ENCODE measurements at places on chromosomes 5 and 9. TPM values are rescaled to one million over a fixed set of nuclear protein-coding genes. Genes with fewer than 3 reads are reported as not detected.
A peak's percentile ranks its signal among the peaks of the same experiment; 100 is the strongest.

- peaks cover 6% of the 10 kb centered on the region for H3K4me1 ChIP-seq
- no peak overlapping the region for H3K27ac ChIP-seq
- DNase-seq = no peak
Observed at GRCh38 chr9:129242971-129243561, 65.0 kb upstream of the IER5L start.

DNA sequence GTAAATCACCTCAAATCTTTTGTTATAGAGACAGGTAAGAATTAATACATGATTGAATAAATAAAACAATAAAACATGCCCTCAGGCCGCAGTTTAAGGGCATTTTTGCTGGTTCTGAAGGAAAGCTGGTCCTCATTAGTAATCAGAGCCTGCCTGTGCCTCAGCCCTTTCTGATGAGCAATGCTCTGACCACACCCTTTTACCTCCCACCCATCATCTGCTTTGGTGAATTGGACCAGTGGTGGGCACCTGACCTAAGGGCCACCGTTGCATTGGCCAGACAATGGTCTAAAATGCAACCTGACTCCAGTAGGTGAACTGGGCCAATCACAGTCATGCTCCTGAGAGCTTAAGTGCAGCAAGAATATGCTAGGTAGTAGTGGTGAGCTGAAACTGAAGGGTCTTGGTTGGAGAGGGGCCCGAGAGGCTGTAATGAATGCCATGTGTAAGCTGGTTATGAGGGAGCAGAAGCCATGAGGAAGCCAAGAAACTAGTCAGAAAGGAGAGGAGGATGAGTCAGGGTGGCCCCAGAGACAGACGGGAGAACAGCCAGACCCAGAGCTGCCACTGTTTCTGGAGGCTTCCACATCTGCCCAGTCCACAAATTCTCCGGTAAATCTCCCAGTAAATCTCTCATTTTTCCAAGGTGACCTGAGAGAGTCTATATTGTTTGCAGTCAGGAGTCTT is 45.5 kb upstream of the ZSWIM6 start:
- no peaks in the 10 kb centered on the region for H3K36me3 ChIP-seq
- no peaks in the 10 kb centered on the region for H3K27me3 ChIP-seq
- no peak for DNase-seq
- H3K27ac ChIP-seq = no peak overlapping the region

DNA sequence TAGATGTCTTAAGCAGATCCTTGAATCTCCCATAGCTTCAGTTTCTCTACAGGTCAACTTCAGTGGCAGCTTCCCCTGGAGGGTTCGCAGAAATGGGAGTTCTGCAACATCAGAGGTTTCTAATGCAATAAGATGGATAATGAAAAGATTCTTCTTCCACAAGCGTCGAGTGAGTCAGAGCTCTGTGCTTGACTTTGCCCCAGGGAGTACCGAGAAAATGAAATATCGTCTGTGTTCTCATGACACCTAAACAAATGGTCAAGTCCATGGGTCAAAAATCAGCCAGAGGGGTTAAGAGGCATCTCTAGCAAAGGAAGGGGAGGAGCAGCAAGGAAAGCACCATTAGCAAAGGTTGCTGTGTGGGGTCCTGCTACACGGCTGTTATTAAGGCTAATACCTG is 3.2 kb upstream of the ADRA1B start:
- H3K36me3 ChIP-seq = peaks cover 13% of the 10 kb centered on the region
- H3K27ac ChIP-seq = no peak overlapping the region
- peaks cover 15% of the 10 kb centered on the region for H3K4me1 ChIP-seq
- H3K27me3 ChIP-seq = peaks cover 87% of the 10 kb centered on the region

- H3K36me3 ChIP-seq = peaks cover 4% of the 10 kb centered on the region
- DNase-seq = no peak
- no peak overlapping the region for H3K4me3 ChIP-seq
- H3K4me1 ChIP-seq = peaks cover 59% of the 10 kb centered on the region
Observed at GRCh38 chr9:72360324-72360723, 4.7 kb downstream of the ZFAND5 start.

Gene APBA1
- total RNA-seq = 2.3 TPM

DNA sequence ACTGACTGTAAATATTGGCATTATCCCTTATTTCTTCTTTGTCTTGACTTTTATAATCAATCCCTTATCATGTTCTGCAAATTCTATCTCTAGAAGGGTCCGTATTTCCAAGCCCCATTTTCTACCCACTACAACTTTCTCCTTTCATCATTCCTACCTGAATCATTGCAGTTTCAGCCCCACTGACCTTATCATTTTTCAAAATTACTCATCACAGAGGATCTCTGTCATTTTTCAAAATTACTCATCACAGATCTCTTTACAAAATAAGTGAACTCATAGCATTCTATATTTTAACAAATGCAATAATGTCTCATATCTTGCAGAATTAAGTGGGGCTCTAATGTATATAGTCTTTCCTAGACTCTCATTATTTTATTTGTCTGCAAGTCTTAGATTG is 256.9 kb upstream of the COX7C start:
- no peak overlapping the region for H3K27ac ChIP-seq
- no peak overlapping the region for H3K4me3 ChIP-seq
- H3K36me3 ChIP-seq = no peaks in the 10 kb centered on the region
- no peaks in the 10 kb centered on the region for H3K4me1 ChIP-seq
- no peak for DNase-seq

- no peak overlapping the region for H3K4me3 ChIP-seq
- DNase-seq = no peak
- no peaks in the 10 kb centered on the region for H3K27me3 ChIP-seq
- no peaks in the 10 kb centered on the region for H3K4me1 ChIP-seq
Observed at GRCh38 chr5:125263356-125263755, 516.9 kb upstream of the ZNF608 start.

DNA sequence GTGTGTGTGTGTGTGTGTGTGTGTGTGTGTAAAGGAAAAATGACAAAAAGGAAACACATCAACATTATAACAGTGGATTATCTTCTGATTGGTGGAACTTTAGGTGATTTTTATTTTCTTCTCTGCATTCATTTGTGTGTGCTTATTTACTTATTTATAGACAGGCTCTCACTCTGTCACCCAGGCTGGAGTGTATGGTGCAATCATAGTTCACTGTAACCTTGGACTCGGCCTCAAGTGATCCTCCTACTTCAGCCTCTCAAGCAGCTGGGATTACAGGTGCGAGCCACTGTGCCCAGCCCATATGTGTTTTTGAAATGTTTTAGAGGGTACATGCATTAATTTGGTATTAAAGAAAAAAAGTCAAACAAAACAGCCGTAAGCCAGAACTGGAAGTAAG is 39.1 kb downstream of the FAT2 start:
- H3K4me3 ChIP-seq = no peak overlapping the region
- DNase-seq = no peak
- H3K4me1 ChIP-seq = peaks cover 2% of the 10 kb centered on the region
- H3K27ac ChIP-seq = no peak overlapping the region

GRCh38 chr9:23765561-23765960 is 60.5 kb downstream of the ELAVL2 start:
- no peaks in the 10 kb centered on the region for H3K27me3 ChIP-seq
- H3K4me1 ChIP-seq = no peaks in the 10 kb centered on the region
- DNase-seq = no peak
- H3K27ac ChIP-seq = no peak overlapping the region
- no peaks in the 10 kb centered on the region for H3K36me3 ChIP-seq

DNA sequence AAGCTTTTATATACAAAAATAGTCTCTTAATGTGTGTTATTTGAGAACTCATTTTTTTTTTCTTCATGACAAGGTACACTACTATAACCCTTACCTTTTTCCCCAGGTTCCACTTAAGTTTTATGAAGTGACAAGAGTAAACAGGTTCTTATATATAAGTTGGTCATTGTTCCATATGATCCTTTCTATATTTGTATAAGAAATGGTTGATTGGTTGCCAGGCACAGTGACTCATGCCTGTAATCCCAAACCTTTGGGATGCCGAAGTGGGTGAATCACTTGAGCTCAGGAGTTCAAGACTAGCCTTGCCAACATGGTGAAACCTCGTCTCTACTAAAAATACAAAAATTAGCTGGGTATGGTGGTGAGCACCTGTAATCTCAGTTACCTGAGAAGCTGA is 108.3 kb downstream of the PCSK1 start:
- DNase-seq = no peak
- H3K27me3 ChIP-seq = peaks cover 15% of the 10 kb centered on the region
- no peaks in the 10 kb centered on the region for H3K4me1 ChIP-seq
- H3K36me3 ChIP-seq = no peaks in the 10 kb centered on the region
- H3K27ac ChIP-seq = no peak overlapping the region

GRCh38 chr5:39424736-39425637 is at the start of gene DAB2:
Gene DAB2, minus strand, starts transcription at chr5:39424980. Its CDS starts 30,660 bp downstream, at chr5:39394320.
- no peak within 1 kb of the TSS for H3K27ac ChIP-seq
- H3K36me3 ChIP-seq = peaks cover 2% of the 10 kb centered on the region
- peak; percentile 16 for DNase-seq
- H3K4me3 ChIP-seq = peak within 1 kb of the TSS; percentile 84
- peaks cover 55% of the 10 kb centered on the region for H3K27me3 ChIP-seq

DNA sequence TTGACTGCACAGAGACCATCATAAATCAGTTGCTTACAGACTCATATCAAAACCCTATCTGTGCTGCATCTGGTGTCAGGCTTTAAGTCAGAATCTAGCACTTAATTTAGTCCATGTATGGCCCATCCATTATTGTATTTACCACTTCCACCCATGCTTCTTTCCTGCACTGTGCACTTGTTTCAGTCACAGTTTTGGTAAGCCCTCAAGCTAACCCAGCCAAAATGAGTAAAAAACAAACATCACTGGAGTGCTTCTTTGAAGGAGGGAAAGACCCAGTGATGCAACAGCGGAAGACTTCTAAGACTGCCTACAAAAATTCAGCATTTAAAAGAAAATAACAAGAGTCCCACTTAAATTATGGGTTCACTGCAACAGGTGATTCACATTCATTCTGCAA is 69.0 kb downstream of the FGF10 start:
- no peak for DNase-seq
- no peaks in the 10 kb centered on the region for H3K27me3 ChIP-seq
- H3K36me3 ChIP-seq = no peaks in the 10 kb centered on the region
- no peak overlapping the region for H3K27ac ChIP-seq

Gene SPINK4
- total RNA-seq = not detected

DNA sequence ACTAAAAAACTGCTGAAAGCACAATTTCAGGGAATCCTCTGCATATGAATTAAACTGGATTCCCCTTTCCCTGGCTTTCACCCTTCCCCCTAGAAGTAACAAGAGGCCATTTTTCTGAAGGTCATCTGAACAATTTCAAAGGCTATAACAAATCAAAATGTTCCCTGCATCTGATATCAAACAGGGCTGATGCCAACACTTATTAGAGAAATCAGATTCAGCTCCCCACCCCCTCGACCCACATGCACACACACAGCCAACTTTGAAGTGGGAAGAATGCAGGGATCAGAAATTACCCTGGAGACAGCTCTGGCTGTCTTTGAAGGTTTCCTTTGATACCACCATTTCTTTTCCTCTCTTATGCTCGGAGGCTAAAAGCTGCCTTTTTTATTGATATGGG is 149.0 kb upstream of the RAPGEF1 start:
- peaks cover 10% of the 10 kb centered on the region for H3K4me1 ChIP-seq
- H3K4me3 ChIP-seq = no peak overlapping the region
- no peak overlapping the region for H3K27ac ChIP-seq
- peaks cover 19% of the 10 kb centered on the region for H3K36me3 ChIP-seq
- no peak for DNase-seq

Gene LCN9
- total RNA-seq = not detected

Gene HK3
- total RNA-seq = 1.2 TPM

DNA sequence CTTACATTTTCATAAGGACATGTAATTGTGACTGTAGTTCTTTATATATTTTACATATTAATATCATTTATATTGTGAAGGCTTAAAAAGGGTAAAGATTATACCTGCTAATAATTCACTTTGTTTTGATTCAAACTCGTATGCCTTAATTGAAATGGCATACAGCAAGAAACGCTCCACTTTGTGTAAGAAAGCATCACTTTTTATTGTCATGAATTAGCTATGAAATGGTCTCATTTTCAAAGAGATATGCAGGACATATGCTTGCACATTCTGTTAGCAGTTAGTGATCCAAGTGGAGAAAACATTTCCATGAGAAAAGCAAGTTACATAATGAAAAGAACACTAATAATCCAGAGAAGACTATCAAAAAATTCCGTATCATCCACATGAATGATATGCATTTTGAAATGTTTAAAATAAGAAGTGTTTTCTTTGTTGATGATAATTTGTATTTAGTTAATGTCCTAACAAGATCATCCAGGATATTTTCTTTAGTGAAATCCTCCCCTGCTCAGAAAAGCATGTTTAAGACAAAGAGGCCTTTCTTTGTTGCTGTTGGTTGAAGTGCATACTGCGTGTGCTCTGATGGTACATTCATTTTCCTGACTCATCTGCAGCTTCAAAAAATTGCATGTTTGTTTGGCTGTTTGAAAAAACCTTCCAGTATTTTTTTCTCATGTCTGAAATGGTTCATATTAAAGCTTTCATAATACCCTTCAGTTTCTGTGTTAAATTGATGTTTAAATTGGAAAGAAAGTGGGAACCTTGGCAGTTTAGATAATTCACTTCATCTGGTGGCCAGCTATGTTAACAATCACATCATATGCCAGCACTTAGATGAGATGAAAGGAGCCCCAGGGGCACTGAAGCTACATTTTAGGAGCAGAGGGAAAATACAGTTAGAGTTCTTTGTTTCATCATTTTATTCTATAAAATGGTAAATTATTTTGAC is 242.2 kb downstream of the CSNK1G3 start:
- H3K27me3 ChIP-seq = no peaks in the 10 kb centered on the region
- no peaks in the 10 kb centered on the region for H3K36me3 ChIP-seq
- H3K4me1 ChIP-seq = no peaks in the 10 kb centered on the region
- H3K27ac ChIP-seq = no peak overlapping the region
- no peak for DNase-seq

GRCh38 chr5:127342364-127342763 is 51.8 kb downstream of the MEGF10 start:
- DNase-seq = no peak
- peaks cover 34% of the 10 kb centered on the region for H3K27me3 ChIP-seq
- H3K4me3 ChIP-seq = no peak overlapping the region
- no peaks in the 10 kb centered on the region for H3K36me3 ChIP-seq
- H3K4me1 ChIP-seq = no peaks in the 10 kb centered on the region
- H3K27ac ChIP-seq = no peak overlapping the region

Gene TOR4A
- total RNA-seq = 2.1 TPM

- no peak for DNase-seq
- H3K27me3 ChIP-seq = peaks cover 47% of the 10 kb centered on the region
- H3K4me1 ChIP-seq = peaks cover 1% of the 10 kb centered on the region
- peaks cover 3% of the 10 kb centered on the region for H3K36me3 ChIP-seq
Observed at GRCh38 chr9:130316430-130316829, 50.9 kb downstream of the HMCN2 start.

GRCh38 chr5:106699796-106700195 is 970.9 kb downstream of the EFNA5 start:
- H3K27me3 ChIP-seq = no peaks in the 10 kb centered on the region
- no peak for DNase-seq
- H3K36me3 ChIP-seq = no peaks in the 10 kb centered on the region
- no peaks in the 10 kb centered on the region for H3K4me1 ChIP-seq
- H3K27ac ChIP-seq = no peak overlapping the region

GRCh38 chr5:10469253-10470050 is 27.8 kb downstream of the ROPN1L start:
- H3K4me1 ChIP-seq = no peaks in the 10 kb centered on the region
- H3K4me3 ChIP-seq = no peak overlapping the region
- H3K36me3 ChIP-seq = peaks cover under 1% of the 10 kb centered on the region
